ENCODE measurements at places on chromosomes 5 and 9.

DNA sequence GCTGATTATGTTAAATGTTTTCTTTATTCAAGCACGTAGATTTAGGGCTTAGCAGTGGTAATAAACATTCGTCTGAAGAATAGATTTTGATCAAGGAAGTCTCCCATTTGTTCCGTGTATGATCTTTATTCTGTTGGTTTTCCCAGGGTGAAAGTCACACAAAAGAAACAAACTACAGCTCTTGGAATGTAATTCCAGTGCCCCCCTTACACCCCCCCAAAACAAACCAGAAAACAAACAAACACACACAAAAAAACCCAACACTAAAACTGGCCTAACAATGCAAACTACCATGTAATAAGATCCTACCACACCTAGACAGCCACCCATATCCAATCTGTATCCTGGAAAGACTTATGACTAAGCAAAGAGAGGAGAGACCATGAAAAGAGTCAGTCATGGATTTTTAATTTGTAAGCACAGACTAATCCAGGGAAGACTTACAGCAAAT, 196.2 kb upstream of the ELL2 start:
- DNase-seq, result no peak

GRCh38 chr5:116135344-116135743, 50.5 kb downstream of the COMMD10 start:
- DNase-seq, result no peak

DNA sequence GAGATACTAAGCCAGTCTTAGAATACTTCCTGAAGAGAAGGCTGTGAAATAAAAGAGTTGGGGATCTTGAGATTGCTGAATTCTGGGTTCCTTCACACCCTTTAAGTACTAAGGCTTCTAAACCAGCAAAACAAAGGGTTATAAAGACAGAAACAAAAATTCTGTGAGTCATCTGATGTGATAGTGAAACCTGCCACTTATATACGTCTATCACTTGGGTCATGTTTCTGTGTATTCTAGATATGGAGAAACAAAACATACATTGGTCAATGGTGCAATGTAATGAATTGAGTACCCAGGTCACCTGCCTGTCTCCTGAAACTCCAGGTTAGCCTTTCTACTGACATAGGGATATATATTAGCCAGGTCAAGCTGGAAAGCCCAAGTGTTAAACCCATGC, 319.3 kb upstream of the GRAMD2B start:
- no peak for DNase-seq

DNA sequence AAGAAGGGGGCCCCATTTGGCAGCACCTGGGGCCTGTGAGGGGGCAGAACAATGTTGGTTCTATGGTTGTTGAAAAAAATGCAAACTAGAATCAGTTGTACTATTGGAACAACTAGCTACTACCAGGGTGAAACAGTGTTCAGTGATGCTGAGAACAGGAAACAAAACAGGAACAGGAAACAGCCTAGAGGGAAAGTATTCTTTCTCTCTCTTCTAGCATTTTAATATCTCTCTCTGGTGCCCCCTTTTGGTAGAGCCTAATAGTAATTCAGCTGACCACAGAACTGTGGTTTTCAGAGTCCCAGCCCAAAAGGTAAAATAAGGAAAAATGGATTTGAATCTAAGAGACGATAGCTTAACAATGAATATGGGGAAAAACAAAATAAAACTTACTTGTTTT, 138.0 kb upstream of the KCNN2 start:
- peak; percentile 19 for DNase-seq

DNA sequence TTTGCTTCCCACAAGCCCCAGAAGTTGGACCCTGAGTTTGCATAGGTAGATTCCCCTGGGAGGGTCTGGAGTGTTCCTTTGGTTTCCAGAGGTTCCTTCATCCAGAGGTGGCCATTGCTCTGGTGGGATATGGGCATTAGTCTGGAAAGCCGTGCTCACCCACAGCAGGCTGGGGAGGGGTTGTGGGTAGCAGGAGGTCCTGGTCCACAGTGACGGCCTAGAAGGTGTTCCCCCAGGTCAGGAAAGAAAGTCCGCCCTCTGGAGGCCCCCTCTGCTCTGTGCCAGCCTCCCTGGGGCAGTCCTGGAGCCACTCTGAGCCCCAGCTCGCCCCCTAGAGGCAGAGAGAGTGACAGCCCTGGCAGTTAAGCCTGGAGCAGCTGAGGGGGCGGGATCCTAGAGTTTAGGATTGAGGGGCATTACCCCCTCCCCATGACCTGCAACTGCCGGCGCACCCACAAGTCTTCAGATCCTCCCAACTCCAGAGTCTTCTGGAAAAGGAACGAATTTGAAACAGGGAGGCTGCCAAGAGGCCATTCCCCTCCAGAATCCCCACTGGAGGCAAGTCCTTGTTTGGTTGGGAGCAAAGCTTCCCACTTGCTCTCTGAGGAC, 36.8 kb downstream of the NDST1 start:
- peak; percentile 88 for DNase-seq

DNA sequence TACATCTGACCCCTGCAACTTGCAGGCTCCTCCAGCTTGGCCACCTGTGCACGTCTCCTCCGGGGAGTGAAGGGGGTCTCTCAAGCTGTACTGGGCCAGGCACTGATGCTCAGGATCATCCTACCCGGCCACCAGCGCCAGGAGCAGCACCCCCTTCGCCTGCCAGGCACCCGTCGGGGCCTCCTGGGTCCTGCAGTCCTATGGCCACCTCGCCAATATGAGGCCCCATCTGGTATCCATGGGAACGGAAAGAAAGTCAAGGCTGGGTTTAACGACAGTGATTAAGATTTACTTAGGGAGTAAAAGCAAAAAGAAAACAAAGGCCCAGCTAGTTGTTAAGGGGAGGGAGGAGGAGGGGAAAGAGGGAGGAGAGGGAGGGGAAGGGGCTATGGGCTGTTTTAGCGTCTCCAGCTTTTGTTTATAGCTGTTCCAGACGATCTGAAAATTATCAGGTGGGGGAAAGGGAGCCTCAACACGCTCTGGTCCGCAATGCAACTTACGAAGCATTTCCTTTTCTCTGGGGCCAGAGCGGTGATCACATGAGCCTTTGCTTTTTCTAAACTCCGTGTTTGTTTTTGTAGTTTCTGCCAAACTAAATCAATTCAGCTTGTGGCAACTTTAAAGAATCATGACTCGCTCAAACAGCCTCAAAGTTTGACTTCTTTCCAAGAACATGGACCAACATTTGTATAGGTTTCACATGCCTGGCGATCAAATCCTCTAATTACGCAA, 132.4 kb downstream of the ROR2 start:
- no peak for DNase-seq

DNA sequence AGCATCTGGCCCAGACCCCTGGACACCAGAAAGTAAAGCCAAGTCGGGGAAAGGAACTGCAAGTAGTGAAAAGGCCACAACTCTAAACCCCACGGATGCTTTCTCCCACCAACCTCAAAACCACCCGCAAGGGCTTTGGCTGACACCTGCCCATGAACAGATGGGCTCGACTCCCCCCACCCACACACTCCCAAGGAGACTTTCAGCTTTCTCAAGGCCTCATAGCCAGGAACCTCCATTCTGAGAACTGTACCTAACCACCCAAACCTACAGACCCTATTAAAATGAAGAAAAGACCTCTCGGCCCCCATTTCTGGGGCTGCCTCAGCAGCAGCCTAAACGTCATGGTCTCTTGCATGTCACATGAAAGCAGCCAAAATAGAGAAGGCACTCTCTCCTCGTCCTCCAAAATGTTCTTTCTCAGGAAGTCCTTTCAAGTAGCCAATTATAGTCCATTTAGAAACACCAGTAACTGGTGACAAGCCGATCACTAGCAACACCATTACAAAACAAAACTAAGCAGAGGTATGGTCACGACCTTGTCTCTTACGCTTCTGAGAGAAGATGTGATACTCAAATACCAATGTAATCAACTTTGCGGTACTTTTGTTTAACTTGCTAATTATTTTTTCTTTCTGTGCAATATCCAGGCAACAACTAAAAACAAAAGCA, 2.9 kb downstream of the B4GALT1 start:
- no peak for DNase-seq

DNA sequence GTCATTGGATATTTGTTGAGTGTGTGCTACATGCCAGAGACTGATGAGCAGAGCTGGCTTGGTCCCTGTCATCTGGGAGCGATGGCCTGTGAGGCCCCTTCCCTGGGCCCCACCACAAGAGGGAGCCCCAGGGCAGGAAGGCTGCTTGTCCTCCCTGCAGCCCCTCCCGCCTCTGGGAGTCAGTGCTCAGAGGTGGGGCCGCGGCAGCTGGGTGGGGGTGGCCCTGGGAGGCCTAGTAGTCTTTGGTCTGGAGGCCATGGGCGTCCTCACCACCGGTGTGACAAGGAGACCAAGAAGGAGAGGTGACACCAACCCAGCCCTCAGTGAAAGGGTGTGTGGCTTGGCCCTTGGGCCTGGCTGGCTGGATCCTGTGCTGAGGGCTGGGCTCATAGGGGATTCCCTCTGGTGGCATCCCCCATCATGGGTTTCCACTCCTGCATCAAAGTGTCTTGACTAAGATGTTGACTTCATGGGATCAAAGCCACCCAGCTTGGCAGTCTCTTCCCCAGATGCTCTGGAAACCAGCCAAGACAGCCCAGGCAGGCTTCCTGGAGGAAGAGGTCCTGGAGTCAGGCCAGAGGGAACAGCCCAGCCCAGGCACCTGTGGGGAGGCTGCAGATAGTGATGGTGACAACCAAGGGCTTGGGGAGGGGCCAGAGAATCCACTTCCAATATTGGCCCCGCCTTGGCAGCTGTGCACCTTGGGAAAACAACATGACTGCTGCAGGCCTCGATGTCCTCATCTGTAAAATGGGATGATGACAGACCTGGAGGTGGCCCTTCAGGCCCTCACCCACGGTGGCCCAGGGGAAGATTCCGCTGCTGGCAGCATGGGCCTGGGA, 166.7 kb downstream of the GAPVD1 start:
- peak; percentile 51 for DNase-seq

- DNase-seq, result no peak
Measured at GRCh38 chr5:153571162-153571561, 80.7 kb downstream of the GRIA1 start.

GRCh38 chr5:125023673-125024072, 277.2 kb upstream of the ZNF608 start:
- no peak for DNase-seq

DNA sequence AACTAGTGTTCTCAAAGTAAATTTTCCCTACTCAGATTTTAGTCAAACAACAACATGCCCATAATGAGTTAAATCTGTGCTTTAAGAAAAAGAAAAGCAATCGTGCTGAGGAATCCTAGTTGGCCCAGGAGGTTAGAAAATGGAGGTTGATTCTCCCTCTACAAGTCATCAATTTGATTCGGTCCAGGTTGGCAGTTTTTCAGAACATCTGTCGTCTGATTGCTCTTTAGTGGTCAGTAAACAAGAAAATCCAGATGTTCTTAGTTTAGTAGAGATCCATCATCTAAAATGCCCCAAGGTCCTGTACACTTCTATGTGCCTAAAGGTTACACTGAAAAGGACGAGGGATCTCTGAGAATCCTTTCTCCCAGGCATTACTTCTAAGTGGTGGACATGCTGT, 659.2 kb downstream of the MTRR start:
- DNase-seq, result no peak

DNA sequence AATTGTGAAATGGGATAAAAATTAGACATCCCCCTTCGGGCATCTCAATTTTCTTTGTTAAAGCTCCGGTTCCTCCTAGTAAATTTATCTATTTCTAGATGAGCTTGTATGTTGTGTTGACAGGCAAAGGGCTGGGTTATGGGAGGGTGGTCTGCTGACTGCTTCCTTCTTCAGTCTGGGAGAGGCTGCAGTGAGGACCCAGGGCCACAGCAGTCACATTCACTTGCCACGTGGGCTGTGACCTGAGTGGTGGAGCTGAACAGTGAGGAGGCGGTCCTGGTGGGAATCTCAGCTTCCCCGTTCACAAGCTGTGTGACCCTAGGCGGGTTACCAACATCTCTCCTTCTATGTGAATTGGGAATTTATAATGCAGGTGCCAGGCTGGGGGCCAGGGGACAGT, 57.5 kb upstream of the RXRA start:
- no peak for DNase-seq

- DNase-seq, result no peak
Measured at GRCh38 chr5:9853309-9853708, 223.2 kb upstream of the TAS2R1 start.

DNA sequence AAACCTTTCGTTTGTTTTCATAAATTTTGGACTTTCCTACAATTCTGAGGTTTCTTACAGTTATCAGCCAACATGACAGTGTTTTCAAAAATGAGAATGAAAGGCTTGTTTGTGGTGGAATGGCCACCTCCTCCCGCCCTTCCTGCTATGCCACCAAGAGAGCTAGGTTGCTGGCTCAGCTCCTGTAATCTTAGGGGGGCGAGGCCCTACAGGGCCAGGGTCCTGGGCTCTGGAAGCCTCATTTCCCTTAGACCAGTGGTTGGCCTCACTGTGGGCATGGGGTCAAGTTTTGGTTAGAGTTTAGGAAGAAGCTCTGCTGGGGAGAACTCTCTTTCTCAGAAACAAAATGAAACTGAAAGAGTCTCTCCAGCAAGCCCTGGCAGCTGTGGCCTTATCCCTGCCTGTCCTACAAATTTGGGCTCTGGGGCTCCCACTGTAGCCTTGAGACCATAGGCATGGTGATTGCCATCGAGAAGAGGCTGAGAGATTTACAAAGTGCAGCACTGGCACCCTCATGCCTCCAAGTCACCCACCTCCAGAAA, 66.2 kb downstream of the IRX1 start:
- no peak for DNase-seq

DNA sequence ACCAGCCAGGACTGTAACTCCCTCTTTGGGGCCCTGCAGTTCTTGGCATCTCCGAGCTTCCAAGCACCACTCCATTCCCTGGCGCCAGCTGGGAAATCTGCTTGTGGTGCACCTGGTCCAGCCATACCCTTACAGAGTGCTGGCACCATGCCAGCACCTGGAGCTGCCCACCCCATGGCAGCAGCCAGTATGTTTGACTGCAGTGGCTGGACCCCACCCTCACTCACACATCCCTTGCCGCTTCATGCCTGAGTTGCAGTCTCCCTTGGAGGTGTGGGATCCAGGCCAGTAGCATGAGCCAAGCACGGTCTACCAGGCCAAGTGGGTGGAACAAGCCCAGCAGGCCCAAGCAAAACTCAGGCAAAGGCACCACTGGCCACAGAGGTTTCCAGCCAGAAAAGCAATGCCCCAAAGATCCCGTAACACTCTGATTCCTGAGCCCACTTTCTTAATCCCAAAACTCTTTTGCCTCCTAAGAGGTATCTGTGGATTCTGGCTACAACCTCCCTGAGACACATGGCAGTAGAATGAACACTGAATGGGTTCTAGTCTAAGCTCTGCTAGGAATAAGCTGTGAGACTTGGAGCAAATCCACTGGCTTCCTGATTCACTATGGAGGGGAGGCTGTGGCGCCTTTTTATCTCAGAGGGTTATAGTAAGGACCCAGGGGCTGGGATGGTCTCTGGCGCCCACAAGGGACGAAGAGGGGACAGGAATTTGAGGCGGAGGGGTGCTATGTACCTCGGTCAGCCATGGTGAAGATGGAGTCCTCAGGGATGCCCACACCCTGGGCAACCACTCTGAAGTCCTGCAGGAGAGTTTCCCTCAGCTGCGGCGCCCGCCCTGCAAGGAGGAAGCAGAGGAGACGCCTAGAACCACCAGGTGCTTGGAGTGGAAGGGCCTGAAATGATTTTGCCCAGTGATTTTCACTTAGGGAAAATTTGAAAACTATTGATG, 5.6 kb downstream of the AMBP start:
- no peak for DNase-seq

GRCh38 chr9:135095470-135096407, 8.3 kb downstream of the OLFM1 start:
- DNase-seq, result no peak

Measured in BE2C (cell line).